AG09309 (cell line): ENCODE measurements at places on chromosomes 11 and 22.

- no peak for DNase-seq
Observed at GRCh38 chr11:69414773-69415187, 66.7 kb upstream of the LINC01488 start.

GRCh38 chr22:49052560-49052959, 775.1 kb downstream of the BRD1 start:
- no peak for DNase-seq

- no peak for DNase-seq
Observed at GRCh38 chr22:49212466-49212865, 615.2 kb downstream of the BRD1 start.

DNA sequence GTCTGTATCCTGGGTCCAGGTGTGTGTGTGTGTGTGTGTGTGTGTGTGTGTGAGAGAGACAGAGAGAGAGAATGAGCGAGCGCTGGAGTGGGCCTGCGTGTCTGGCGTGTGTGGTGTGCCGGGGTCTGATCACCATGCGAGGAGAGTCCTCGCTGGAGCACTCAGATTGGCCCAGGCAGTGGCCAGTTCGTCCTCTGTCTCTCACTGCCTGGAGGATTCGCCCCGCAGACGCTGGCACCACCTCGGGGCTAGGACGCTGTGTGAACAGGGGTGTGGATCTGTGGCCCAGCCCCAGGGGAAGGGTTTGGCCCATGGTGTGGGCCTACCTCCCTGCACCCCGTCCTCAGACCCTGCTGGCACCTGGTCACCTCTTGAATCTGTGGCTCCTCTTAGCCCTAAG, 11.6 kb upstream of the CACNA1I start:
- no peak for DNase-seq

DNA sequence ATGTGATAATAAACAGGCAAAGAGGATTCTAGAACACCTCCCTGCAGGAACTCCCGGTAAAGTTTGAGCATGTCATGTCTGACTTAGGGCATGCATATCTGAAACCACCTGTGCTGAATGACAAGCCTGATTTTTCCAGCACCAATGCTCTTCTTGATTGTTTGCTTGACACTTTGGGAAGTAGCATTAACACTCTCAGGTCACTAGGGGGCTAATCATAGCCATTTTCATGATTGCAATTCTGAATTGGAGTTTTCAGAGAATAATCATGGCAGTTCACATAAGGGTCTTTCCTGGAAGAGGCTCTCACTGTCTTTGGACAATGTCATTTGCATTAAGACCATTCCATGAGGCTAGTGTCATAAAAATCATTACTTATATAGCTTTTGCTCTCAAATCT, 234.4 kb upstream of the MTNR1B start:
- no peak for DNase-seq

DNA sequence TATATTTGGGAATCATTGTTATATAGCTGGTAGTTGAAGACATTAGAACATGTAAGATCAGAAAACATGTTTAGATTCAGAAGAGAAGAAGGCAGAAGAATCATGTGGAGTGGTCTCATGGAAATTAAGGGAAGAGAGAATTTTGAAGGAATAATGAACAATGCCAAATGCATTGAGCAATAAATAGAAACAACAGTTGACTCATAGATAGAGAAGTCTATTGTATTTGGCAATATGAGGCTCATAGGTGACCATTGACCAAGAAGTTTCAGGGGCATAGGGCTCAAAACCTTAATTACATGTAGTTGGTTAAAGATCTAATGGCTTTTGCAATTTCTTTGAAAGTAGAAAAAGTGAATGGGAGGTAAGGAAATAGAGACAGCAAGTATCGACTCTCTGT, 123.9 kb downstream of the PAX6 start:
- DNase-seq: no peak

DNA sequence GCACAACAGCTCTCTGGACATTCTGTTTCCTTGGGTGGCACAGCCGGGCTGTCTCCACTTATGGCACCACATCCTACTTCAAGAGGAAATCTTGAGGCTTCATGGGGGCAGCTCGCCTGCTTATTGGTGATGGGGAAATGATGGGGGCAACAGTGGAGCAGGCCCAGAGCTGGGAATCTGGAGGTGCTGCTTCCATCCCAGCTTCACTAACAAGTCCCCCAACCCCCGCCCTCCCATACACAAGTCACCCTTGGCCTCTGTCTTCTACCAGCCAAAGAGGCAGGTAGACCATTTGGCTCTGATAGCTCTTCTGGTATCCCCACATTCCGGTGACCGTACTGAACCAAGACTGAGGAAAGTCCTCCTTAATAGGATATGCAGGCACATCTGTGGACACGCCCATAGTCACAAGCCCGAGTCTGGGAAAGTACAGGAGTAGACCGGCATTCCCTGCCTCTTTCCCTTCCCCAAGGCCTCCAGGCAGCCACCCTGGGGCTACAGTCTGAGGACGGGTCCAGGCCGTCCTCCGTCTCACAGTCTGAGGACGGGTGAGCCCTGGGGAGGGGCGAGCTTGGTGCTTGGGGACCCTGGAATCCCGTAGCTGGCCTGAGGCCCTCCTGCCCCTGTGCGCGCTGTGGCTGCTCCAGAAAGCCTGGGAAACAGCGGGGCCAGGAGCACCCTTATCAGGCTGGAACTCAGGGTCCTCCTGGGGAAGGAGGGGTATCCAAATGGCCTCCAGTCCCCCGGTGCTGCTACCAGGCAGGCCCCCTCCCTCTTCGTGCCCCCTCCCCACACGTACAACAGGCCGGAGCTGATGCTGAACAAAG, 145.6 kb downstream of the FEZ1 start:
- DNase-seq: no peak

DNA sequence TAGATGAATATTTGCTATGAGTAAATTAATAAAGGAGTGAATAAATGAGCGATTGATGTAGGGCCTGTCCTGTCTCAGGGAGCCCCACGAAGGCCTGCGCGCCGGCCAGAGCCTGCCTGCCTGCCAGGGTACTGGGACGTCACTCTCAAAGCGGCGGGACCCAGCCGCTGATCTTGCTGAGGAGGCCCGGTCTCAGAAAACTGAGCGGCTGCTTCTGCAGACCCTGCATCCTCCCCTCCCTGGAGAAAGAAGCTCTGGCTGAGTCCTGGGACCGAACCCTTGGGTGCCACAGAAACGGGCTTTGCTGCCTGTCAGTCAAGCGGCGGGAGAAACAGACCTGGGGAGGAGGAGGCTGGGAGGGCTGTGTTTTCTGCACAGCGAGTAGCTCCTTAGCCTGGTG, 91.6 kb upstream of the B3GAT1 start:
- no peak for DNase-seq

GRCh38 chr22:46104170-46104880, 46.0 kb upstream of the PPARA start:
- DNase-seq: no peak

DNA sequence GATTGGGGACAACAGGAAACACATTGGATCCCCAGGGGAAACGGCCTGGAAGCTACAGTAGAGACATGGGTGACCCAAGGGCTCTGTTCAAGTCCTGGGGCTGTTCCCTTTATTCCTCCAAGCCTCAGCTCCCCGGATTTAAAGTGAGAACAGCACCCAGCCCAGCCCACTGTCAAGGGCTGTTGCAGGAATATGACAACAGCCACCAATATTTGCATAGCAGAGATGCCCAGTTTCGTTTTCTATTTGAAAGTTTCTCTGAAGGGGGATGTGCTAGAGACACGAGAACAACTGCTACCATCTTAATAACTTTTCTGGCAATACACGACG, 81.1 kb upstream of the WNT7B start:
- no peak for DNase-seq

- DNase-seq: no peak
Observed at GRCh38 chr22:49330421-49331222, 497.1 kb downstream of the BRD1 start.

DNA sequence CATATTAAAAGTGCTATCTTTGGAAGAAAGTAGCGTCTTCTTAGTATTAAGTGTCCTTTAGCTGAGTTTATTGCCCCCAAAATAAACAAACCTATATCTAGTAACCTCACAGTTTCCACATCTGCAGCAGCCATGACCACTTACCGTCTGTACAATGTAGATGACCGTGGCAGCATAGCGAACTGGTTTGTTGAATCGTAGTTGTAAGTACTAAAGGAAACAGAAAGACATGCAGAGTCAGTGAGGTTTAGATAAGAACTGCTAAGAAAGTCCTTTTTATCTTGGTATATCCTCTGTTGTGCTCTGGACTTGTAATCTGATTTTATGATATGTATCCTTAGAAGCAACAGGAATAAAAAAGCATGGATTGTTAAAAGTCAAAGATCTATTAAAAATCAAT, 9.4 kb downstream of the SLC5A12 start:
- DNase-seq: no peak

DNA sequence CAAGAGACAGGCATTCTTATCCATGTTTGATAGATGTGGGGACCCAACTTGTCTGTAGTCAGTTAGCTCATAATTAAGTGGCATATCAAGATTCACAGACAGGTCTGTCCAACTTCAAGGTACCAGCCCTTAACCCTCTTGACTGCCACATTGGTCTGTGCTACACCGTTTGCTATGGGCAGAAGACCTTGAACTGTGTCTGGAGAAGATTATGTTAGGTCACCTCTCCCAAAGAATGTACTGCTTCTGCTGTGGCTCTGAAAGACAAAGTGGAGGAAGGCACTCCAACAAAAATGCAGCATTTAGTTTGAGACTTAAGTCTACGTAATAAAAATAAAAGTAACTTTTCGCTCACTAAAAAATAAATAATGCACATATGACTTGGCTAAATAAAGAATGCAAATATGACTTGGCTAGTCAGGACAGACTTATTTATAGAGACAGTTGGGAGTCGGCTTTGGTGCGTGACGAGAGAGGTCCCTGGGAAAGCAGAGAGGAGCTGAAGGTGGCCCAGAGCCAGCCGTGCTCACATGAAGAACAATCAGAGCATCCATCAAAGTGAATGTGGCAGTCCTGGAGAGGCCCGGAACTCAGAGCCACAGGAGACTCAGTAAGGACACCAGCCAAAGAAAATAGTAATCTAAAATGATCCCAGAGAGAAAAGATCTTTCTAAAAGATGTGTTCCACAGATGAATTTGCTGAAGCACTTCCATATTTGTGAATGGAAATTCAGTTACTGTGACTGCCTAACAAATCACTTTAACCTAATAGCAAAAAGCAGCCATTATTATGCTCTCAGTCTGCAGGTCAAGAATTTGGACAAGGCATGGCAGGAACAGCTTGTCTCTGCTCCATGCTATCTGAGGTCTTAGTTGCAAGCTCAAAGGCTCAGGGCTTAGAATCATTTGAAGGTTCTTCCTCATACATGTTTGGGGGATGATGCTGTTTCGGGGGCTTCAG, 35.0 kb downstream of the CWC15 start:
- DNase-seq: peak; percentile 66

GRCh38 chr11:17599460-17599925, 52.4 kb downstream of the OTOG start:
- no peak for DNase-seq

- no peak for DNase-seq
Observed at GRCh38 chr11:119861160-119861559, 132.2 kb upstream of the NECTIN1 start.

DNA sequence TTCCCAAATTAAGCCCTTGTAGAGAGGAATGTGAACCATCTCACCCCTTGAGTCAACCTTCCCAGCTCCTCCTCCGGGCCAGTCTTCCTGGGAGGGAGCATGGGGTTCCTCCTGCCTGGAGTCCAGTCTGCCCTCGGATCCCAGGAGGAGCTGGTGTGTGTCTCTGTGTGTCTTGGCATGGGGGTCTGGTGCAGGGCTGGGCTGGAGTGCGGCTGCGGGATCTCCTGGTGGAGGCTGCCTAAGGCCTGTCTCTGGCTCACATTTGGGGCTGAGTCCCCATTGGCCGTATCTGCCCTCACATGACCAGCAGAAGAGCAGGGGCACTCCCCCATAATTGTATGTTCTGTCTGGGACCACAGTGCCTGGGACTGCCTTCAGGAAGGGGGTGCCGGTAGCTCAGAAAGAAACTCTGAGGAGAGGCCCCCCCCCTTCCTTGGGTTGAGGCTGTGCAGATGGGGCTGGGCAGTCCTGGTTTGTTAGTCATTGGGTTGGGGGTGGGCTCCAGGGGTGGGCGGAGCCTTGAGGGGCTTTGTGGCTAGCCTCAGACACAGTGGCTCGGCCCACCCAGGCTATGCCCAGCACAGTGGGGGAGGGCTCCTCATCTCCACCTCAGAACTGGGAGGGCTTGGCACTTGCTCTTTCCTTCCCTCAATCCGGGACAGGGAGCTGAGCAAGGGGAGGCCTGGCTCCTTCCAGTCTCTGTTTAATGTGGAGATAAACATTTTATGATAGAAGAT, 2.9 kb downstream of the C1QTNF5 start:
- DNase-seq: no peak

DNA sequence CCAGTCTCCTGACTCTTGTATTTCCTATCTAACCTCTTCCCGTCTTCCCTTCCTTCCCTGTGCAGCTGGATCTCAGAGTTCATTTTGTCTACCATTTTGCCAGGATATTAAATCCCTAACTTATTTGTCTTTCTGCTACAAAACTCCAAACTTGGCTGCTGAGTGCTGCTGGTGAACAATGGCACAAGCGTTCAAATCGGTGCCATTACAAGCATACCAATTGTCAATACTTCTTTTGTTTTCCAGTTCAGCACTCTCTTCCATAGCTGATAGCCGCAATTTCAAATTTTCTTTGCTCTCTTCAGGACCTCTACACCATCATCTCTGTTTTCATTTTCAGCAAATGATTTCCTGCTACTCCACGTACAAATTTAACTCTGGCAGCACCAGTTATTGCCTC, 13.4 kb downstream of the IL18 start:
- DNase-seq: no peak

DNA sequence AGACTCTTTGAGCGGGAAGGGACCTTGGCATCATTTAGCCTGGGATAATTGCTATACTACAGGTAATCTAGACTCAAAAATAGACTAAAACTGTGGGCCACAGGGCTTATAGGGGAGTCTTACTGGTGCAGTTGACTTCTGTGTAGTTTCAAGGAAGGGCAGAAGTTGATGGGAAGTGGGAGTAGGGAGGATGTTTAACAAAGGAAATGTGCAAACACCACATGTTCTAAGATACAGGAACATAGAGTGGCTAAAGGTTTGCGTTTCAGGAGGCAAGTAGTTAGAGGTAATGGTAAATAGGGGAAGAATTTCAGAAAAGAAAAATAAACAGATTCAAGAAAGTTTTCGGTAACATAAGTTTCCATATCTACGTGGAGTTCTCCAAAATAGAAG, 14.4 kb upstream of the SORL1 start:
- no peak for DNase-seq

- DNase-seq: no peak
Observed at GRCh38 chr11:126477535-126478305, 122.2 kb downstream of the ST3GAL4 start.

GRCh38 chr11:86926975-86927374, 28.2 kb downstream of the FZD4 start:
- DNase-seq: no peak

GRCh38 chr22:48654492-48654891, 1173.2 kb downstream of the BRD1 start:
- DNase-seq: no peak

DNA sequence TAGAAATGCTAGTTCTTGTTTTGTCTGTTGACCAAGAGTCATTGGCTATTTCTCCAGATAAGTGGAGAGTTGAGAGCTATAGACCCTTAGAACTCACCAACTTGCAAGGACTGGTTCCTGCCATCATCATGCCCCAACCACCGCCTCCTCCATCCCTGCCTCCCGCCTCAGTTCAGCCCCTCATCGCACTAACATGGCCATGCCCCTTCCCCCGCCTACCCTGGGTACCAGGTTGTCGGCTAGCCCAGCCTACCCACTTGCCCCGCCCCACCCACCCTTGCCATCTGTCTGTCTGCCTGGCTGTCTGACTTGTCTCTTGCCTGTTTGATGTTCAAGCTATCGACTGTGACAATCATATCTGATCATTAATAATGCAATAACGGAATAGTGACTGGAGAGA, 154.1 kb downstream of the TRIM29 start:
- DNase-seq: no peak
